Amygdala (tissue), 56 donors: ENCODE measurements at places on chromosomes 5 and 9.

DNA sequence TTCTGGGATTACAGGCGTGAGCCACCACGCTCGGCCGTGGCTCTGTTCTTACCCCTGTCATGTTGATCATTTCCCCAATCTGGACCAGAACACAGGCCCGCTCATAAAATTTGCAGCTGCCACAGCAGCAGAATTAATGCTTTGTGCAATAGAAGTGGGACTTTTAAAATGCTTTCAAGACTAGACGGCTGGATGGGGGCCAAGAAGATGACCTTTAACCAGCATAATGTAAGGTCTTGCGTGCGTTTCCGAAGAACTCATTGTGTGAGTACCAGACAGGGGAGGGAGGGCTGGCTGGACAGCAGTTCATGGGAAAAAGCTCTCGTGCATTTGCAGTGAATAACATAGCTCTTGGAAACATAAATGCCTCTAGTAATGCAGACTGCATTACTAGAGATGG lies 3.5 kb upstream of the WDR38 start:
- no peak for DNase-seq

- DNase-seq = no peak
Observed at GRCh38 chr9:94110821-94111252, 26.6 kb downstream of the PTPDC1 start.

DNA sequence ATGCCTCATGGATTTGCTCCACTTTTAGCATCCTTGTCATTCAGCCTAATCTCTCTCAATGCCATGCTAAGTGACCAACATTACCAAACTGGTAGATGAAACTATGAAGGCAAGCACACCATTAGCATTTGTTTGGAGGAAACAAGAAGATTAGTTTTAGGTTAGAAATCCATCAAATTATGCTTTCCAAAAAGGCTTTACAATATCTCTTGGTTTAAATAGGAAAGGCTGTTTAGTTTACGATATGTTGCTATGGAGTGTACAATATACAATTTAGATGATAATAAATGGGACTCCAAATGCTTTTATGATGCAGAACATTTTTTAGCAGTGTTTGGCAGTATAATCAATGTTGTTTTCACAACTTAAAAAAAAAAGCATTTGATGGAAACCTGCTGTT lies 47.8 kb upstream of the CTXN3 start:
- no peak for DNase-seq

DNA sequence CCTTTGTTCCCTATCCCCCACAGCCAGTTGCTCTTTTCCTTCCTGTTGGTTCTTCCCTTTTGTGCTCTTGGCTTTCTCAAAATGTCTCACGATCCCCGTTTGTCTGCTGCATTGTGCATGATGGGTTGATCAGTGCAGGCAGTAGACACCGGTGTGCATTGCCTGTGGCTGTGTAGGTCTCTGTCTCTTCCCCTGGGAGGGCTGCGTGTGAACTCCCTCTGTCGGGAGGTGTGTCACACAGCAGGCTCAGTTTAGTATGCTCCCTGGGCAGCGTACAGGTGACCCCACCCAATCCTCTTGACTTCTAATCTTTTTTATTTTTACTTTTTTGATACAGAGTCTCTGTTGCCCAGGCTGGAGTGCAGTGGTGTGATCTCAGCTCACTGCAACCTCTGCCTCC lies 265.3 kb downstream of the FSTL4 start:
- DNase-seq = no peak

DNA sequence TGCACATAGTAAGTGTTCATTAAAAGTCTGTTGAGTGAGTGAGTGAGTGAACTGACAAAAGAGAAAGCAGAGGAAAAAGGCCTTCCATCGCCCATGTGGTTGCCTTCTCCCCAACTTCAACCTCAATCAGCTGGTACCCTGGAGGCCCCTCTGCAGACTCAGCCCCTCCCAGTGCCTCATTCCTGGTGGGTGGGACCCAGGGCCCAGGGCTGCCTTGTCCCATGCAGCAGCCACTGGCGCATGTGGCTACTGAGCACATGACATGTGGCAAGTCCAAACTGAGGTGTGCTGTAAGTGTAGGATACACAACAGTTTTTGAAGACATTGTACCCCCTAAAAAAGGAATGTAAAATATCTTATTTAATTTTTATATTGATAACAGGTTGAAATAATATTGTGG lies 29.6 kb downstream of the NDUFA8 start:
- no peak for DNase-seq

DNA sequence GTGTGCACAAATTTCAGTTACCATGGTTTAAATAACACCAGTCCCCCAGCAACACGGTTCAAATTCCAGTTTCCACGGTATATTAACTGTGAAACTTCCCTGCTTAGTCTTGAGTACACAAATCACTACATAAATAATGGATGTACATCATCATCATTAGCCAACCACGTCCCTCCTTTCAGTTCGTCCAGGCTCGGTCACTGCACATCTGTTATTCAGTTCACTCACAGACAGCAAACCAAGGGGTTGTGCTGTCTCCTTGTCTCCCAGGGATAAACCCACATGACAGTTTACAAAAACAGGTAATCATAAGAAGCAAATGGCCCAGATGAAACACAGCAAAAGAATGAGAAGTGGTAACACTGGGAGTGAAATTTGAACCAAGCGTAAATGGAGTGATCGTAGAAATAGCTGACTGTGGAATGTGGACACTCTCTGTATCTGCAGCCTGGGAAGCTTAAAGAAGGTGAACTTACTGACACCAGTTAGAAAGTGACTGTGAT lies 61.0 kb upstream of the RAD23B start:
- DNase-seq = no peak

DNA sequence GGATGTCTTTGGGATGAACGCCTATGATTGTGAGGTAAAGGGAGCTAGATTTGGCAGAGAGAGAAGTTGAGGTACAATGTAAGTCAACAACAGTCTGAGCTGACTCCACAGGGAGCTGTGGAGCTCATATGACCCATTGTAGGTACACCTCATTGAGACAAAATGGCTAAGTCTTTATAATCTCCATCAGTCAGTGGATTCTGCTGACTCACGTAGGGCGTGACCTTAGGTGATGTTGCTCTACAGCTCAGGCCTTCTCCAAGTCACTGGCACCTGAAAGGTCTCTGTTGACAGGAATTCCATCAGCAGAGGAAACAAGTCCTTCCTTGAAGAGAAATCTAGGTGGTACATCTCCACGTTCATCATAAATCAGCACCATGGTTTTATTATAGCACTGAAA lies 118.2 kb upstream of the PRR16 start:
- DNase-seq = no peak

DNA sequence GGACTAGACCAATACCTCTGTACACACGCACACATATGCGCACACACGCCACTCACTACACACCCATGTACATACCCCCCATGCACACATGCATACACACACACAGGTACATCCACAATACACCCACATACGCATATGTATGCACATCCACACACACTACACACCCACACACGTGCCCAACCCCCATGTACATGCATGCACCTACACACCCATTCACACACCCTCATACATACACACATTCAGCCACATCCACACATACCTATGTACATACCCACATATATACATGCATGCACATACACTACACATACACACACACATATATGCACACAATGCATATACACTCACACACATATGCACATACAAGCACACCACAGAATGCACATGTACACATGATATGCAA lies 107.1 kb downstream of the GADD45G start:
- DNase-seq = no peak

DNA sequence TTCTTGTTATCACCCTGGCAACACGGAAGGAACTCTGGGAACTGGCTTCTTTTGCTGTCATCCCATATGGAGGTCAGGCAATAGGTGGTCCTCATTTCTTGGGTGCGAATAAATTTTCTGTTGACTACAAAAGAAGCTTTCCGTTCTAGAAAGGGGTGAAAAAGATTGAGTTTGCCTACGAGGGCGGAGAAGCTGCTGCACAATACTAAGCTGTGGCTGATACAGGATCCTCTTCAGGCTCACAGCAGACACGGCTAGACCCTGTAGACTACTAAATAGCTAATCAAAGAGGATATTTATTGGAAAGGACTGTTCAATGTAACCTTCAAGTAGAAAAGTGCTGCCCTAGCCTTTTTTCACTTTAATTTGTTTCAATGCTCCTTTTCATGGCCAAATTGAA lies 58.1 kb downstream of the TJP2 start:
- no peak for DNase-seq

DNA sequence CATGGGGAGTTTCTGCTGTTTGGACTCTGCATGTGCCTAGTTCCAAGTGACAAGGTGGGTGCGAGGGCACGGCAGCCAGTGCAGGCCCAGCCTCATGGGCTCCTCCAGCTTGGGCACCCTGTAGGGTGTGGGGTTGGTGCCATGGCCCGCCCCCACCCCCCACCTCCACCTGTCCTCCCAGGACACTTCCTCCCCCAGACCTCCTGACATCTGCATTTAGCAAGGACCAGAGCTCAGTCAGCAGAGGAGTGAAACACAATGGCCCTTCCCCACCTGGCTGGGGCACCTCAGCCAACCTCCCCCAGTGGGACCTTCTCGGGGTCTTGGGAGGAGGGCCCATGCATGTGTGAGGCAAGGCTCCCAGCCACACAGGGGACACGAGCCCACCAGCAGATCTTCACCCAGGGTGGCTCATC lies 1.9 kb upstream of the NKD2 start:
- no peak for DNase-seq

DNA sequence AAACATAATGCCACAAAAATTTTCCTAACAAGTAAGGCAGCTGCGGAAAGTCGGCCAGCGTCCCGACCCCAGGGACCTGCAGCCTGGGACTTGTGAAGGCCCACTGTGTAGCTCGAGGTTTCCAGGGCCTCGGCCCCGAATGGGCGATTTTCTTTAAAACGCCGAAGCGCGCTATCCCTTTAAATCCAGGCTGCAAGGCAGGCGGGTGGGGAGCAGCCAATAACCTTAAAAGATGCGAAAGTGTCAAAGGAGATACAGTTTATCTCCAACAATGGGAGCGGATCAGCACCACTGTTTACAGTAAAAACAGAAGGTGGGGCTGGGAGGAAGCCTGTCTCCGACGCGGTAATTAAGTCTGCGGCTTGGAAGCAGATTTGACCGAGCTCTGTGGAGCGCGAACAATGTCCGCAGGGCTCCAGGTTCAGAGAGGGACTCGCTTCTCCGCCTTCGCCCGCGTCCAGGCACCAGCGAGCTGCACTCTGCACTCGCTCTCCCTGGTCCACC lies 1.7 kb upstream of the ZSWIM6 start:
- DNase-seq = no peak

GRCh38 chr5:103098993-103099392 lies 20.9 kb downstream of the GIN1 start:
- no peak for DNase-seq

GRCh38 chr9:86765746-86766430 lies 181.4 kb downstream of the GAS1 start:
- DNase-seq = no peak

GRCh38 chr5:102600964-102601363 lies 102.2 kb upstream of the SLCO6A1 start:
- DNase-seq = no peak

DNA sequence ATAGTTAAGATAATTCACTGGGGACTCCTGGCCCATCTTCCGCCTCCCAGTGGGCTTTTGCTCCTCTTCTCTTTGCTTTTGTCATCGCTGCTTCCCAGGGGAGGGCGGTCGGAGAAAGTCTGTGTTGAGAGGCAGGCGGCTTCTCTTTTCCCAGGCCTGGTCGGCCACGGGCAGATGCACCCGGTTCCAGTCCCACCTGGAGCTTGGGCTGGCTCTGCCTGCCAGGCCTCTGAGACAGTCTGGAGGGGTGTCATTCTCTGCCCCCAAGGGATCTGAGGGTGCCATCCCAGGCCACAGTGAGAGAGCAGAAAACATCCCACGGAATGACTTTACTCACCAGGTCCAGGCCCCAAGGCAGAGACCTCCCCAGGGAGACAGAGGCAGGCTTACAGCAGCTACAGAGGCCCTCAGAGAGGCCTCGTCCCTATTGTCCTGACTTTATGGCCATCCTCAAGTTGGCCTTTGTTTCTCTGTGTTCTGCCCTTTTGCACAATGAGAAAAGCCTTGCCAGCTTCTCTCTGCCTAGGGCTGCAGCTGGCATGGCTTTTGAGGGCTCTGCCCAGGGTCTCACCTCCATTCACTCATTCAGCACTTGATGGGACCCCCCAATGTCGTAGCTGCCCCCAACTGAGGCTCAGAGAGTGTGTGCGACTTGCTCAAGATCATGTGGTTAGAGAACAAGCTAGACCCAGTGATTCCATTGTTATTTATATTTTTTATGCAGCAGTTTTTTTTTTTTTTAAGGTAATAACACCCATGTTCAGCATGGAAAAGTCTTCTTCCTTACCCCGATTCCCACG lies 44.2 kb upstream of the BOD1 start:
- DNase-seq = no peak

GRCh38 chr9:16485575-16486321 lies 384.7 kb downstream of the BNC2 start:
- no peak for DNase-seq

GRCh38 chr9:134546246-134546731 lies 95.3 kb upstream of the COL5A1 start:
- no peak for DNase-seq

DNA sequence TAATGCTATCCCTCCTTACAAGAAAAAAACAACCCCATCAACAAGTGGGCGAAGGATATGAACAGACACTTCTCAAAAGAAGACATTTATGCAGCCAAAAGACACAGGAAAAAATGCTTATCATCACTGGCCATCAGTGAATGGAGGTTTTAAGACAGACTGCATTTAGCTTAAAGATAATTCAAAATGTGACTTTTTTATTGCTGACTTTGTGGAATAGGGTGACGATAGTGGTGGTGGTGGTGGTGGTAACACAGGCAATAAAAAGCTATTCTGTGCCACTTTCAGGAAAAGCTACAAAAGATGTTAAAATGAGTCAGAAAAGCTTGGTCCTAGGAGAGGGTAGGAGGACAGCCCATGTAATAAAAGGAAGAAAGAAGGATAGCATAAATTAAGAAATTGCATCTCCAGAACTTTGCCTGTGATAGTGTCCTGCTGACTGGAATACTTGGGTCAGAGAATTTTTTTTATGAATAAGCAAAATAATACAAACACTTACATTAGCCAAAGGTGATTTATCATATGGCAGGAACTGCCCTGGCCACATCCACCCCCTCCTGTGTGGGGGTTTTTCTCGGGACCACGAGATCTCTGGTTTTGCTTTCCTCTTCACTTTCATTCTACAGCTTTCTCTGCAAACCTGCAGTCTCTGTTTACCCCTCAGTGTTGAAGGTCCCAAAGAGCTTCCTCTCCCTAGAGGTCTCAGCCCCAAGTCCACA lies 186.7 kb downstream of the DRD1 start:
- DNase-seq = no peak

- DNase-seq = no peak
Observed at GRCh38 chr9:23739753-23740152, 86.3 kb downstream of the ELAVL2 start.

DNA sequence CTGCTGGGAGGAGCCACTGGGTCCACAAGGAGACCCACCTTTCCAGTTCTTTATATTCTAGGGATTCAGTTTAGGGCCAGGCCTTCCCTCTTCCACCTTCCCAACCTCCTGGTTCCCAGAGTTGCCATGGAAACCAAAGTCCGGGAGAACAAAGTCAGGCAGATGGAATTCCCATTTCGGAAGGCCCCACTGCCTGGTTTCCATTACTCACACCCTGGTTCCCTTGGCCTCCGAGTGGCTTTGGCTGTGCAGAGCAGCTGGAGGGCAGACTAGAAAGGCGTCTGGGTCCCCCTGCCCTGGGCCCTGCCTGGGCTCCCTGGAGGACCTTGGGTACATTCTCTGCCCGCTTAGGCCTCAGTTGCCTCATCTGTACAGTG lies 136.1 kb downstream of the RGS3 start:
- DNase-seq = no peak
